Globus pallidus (tissue), 1 donor: ENCODE measurements at places on chromosomes 2 and 18.

DNA sequence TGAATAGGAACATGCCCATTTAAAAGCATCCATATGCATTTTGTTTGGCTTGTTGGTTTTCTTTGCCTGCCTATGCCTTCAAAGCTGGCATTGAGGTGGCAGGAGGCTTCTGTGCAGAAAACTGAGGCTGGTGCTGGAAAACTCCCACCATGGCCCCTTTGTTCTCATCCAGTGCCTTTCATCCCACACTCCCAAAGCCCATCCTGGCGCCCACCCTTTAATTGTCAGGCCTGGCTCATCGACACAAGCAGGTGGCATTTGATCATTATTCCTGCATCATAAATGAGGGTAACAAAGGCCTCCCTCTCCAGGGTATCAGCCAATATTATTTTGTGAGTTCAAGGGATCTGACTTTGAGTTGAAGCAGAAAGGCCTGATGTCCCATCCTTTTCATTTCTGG is 24.7 kb upstream of the ANXA4 start:
- no peak for DNase-seq

- no peak for DNase-seq
These were observed 29.4 kb downstream of the ZFP36L2 start for GRCh38 chr2:43196768-43197587.

GRCh38 chr2:190822043-190822442 is 58.6 kb upstream of the GLS start:
- DNase-seq: no peak

DNA sequence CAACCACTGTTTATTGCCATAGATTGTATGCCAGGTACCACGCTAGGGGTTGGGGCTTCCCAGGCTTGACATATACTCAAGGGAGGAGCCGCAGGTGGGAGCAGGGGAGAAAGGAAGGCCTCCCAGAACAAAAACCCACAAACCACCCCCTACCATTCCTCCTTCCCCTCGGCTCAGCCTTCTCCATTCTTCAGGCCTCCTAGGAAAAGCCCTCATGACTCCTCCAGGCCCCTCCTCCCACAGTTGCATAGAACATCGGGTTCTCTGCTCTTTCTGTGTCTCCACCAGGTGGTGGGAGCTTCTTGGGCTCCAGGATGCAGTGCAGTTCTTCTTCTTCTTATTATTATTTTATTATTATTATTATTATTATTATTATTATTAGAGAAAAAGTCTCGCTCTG is 80.3 kb downstream of the ZFP36L2 start:
- no peak for DNase-seq

- peak; percentile 78 for DNase-seq
These were observed 92.4 kb downstream of the DYSF start for GRCh38 chr2:71545572-71546274.
